Activated CD4-positive, alpha-beta T cell treated with anti-CD3 and anti-CD28 coated beads for 24 hours (primary cell): ENCODE measurements at places on chromosomes 16 and 17.

DNA sequence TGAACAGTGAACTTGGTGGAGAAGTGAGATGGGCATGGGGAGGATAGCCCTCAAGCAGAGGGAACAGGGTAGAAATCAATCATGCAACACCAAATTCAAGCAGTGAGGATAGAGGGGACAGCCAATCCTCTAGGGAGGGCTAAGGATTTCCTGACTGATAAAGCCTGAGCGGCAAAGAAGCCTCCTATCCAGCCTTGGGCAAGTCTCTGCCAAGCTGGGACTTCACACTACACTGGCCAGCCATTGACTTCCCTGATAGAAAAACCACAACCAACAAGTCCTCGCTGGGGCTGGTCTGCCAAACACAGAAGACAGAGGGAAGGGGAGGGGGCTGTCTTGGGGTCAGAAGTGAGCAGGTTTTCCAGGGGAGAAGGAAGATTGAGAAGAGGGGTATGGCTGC is 2.5 kb upstream of the FBXL19 start:
- DNase-seq, result no peak

DNA sequence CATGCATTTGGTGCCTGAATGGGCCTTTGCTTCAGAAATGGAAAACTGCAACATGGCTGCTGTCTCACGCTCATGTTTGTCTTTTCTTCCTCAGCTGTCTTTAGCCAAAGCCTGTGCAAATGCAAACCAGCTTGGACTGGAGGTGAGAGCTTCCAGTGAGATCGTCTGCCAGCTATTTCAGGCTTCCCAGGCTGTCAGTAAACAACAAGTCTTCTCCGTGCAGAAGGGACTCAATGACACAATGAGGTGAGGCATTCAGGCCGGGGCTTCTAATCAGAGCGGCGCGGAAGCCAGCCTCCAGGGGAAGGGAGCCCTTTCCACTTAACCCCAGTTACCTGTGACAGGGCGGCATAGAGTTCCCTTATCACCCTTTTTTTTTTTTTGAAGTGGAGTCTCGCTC is 14.3 kb downstream of the CCNF start:
- DNase-seq, result no peak

- no peak for DNase-seq
Measured at GRCh38 chr16:17936766-17937402, 399.7 kb downstream of the NPIPA8 start.

- no peak for DNase-seq
Measured at GRCh38 chr16:71792176-71792575, 16.5 kb downstream of the AP1G1 start.
